ENCODE measurements at places on chromosomes 12 and 14.

GRCh38 chr12:47835831-47836155 is 16.1 kb upstream of the HDAC7 start:
- no peak for DNase-seq

- DNase-seq, result no peak
These were observed 16.3 kb upstream of the MYO1H start for GRCh38 chr12:109331301-109331952.

GRCh38 chr12:107027636-107028053 is 40.7 kb upstream of the MTERF2 start:
- DNase-seq, result peak; percentile 25

DNA sequence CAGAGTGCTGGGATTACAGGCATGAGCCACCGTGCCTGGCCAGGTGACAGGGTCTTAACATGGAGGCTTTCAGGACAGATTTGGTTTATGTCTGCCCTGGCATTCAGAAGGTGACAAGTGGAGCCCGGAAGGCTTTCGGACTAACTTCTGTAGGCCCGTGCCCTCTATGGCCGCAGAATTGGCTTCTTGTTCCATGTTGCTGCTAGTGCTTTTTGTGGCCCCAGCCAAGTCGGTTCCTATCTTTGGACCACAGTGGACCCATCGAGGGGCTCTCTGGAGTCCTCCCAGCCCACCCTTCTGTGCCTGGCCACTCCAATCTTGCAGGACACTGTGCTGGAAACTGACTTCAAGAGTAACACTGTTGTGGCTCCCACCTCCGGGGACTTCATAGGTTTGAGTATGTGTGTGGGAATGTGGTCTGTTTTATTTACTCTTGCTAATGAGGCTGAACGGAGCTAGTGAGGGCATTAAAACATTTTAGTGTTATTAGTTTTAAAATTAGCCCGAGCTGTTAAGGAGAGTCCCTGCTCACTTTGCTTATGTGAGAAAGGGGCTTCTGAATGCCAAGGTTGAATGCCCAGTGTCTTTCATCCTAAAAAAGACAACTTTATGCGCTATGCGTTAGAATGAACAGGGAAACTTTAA is 245.9 kb downstream of the CACNA1C start:
- no peak for DNase-seq

GRCh38 chr12:121278169-121279070 is 18.1 kb downstream of the CAMKK2 start:
- DNase-seq, result no peak

GRCh38 chr12:51814311-51815088 is 34.0 kb downstream of the FIGNL2 start:
- peak; percentile 51 for DNase-seq

- DNase-seq, result no peak
These were observed 75.0 kb upstream of the SLC24A4 start for GRCh38 chr14:92247947-92248346.

DNA sequence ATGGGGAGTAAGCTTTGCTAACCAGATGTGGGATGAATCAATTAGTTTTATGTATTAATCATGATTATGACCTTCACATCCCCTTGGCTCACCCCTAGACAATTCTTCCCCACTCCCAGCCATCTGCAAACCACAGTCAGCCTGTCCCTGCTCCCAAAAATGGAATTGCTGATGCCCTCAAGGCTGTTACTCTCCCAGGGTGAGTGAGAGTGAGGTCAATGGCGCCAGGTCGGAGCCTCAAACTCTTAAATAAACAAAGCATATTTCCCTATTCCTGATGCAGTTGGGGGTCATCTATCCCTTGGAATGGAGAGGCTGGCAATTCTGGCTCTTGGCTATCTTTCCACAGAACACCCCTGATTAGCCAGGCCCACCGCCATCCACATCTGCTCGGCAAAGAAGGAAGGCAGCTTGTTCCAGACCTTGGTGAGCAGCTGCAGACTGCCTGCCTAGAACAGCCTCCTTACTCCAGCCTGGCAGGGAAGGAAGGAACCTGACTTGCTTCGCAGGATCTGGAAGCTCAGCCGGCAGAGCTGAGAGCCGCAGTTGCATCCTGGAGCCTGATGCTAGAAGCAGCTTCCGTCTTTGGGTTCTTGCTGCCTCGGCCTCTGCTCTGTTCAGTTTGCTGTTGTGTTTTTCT is 57.0 kb downstream of the SMUG1 start:
- no peak for DNase-seq

- DNase-seq, result peak; percentile 81
These were observed 74.3 kb downstream of the IGF1 start for GRCh38 chr12:102406033-102406584.

- DNase-seq, result no peak
These were observed 176.7 kb upstream of the BCL2L14 start for GRCh38 chr12:11893998-11894397.

- DNase-seq, result no peak
These were observed 304.4 kb downstream of the TMEM132D start for GRCh38 chr12:129599406-129599805.

GRCh38 chr12:5621329-5621728 is 189.4 kb downstream of the NTF3 start:
- no peak for DNase-seq

GRCh38 chr12:32970465-32971110 is 74.0 kb upstream of the PKP2 start:
- no peak for DNase-seq

DNA sequence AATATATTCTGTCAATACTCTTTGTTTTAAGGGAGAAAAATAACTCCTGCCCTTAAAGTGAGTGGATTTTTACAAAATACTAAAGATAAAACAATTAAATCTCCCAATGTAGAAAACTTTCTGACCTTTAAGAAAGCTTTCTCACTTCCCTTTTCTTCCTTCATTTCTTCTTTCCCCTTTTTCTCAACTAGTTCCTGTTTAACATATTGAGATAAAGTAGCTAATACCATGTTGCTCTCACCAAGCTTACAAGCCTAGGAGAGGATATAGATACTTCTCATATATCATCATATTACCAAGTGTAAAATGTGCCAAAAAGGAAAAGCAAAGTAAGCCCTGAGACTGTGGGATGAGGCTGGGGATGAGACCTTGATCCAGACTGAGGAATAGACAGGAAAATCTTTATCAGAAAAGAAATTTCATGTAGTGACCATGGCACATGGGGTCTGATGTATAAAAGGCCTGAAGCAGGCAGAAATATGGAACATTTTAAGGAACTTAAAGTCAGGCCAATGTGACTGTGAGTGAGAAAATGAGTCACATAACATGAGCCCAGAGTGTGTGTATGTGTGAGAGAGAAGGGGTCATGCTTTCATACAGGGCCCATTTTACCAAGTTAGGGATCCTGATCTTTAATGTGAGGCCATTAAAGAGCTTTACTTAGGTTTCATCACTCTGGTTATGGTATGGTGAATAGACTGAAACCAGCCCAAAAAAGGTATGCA is 1.6 kb upstream of the RPL10L start:
- no peak for DNase-seq

DNA sequence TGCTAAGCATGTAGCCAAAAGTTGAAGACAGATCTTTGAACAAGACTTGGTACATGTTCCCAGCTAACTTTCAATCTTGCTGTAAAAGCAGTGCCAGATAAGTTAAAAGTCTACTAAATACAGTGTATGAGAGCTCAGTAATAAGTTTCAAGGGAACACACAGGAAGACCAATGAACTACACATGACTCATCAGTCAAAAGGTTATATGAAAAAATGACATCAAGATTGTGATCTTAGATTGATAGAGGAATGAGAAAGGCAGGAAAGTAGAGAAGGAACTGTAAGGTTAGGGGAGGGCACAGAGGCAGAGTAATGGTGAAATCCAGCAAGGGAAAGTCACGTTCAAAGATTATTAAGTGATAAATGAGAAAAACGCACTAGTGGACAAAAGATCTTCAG is 249.9 kb upstream of the FLRT2 start:
- no peak for DNase-seq

DNA sequence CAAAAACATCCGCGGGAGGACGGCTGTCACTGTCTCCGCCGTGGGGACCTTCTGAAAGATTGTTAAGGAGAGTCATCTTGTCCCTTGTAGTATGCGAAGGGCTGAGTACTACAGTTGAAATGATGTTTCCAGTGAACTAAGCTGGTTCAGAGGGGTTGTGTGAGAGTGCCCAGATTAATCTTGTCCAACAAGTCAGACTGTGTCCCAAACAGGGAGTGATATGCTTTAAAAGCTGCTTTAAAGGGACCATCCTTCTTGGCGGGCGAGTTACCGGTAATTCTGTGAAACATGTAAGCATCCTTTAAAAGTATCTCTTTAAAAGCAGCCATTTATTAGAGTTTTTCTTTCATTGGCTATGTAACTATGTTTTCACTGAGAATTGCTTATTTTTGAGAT is 1.1 kb downstream of the WDR20 start:
- DNase-seq, result no peak

DNA sequence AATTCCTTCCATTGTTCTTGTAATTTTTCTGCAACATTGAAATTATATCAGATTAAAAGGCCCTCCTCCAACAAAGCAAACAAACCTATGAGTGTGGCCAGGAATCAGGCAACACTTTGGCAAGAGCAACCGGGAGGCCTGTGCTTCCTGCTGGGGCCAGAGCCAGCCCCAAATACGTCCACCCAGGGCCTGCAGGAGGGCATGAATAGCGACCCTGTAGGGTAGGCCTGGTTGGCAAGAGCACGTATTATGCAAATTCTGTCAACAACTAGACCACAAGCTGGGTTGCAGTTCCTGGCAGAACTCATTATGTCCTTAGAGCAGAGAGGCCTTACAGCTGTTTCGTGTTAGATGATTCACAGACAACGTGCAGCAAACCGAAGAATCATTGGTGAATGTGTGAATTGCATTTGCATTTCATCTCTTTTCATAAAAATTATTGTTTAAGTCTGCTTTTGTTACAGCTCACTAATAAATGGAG is 26.9 kb upstream of the LGALS3 start:
- DNase-seq, result peak; percentile 97

- DNase-seq, result no peak
These were observed 26.7 kb upstream of the G2E3 start for GRCh38 chr14:30532264-30532663.

GRCh38 chr12:69866698-69867097 is 41.7 kb downstream of the MYRFL start:
- DNase-seq, result no peak

DNA sequence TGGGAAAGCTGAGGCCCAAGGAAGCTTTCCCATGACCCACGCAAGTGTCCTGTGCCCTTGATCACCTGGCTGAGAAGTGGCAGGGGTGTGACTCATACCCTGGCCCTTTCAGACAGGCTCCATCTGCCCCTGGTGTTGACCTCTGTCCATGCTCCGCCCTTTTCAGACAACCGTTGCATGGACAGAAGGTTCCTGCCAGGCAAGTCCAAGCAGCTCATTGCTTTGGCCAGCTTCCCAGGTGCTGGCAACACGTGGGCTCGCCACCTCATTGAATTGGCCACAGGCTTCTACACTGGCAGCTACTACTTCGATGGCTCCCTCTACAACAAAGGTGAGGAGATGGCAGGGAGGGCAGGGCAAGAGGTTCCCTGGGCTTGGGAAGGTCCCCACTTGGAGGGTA is 103.5 kb downstream of the WSCD2 start:
- DNase-seq, result no peak

- no peak for DNase-seq
These were observed 57.9 kb downstream of the GNS start for GRCh38 chr12:64701283-64701682.

- no peak for DNase-seq
These were observed 11.5 kb downstream of the ADAMTS20 start for GRCh38 chr12:43540470-43540869.

DNA sequence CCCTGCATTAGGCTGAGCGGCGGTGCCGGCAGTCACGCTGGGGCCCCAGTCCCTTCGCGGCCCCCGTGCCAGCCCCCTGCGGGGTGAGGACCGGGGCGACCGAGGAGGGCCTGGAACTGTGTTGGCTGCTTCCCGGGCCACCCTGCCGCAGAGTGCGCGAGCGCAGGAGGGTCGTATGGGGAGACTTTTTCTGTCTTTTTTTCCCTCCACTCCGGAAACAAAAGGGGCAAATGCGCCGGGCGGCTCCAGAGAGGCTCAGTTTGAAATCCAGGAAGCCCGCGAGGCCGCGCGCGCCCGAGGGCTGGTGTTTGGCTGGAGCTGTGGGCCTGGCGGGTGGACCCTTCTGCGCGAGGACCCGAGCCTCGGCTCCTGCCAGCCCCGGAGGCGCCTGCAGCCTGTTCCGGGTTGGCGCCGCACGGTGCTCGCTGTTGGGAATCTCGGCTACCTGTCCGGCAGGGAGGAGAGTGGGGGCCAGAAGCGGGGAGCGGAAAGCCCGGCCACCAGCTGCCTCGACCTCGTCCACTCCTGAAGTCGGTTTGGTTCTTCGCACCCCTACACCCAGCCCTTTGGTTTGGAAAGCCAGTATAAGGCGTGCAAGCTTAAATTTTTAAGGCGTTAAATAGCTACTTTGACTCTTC is 638 bp downstream of the PLEKHG3 start:
- DNase-seq, result peak; percentile 40

DNA sequence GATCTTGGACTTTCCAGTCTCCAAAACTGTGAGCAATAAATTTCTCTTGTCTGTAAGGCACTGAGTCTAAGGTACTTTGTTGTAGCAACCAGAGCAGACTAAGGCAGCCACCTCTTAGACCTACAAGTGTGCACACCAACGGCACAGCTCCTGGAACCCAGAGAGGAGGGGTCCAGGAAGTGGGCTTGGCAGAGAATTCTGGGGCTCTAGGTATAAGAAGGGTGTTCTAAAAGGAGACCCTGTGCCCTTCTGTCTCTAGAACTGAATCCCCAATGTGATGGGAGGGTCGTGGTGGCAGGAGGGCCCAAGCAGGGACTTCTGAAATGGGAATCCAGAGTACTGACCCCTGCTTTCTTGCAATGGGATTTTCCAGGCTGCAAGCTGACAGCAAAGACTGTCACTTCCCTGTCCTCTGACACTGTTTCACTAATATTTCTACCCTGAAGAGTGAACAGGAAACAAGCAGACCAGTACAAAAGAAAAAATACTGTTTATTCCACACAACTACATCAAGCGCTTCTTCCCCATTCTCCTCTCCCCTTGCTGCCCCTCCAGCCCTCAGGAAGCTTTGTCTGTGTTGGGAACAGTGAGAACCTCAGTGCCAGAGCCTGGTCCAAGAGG is 13.6 kb upstream of the TFCP2 start:
- no peak for DNase-seq

DNA sequence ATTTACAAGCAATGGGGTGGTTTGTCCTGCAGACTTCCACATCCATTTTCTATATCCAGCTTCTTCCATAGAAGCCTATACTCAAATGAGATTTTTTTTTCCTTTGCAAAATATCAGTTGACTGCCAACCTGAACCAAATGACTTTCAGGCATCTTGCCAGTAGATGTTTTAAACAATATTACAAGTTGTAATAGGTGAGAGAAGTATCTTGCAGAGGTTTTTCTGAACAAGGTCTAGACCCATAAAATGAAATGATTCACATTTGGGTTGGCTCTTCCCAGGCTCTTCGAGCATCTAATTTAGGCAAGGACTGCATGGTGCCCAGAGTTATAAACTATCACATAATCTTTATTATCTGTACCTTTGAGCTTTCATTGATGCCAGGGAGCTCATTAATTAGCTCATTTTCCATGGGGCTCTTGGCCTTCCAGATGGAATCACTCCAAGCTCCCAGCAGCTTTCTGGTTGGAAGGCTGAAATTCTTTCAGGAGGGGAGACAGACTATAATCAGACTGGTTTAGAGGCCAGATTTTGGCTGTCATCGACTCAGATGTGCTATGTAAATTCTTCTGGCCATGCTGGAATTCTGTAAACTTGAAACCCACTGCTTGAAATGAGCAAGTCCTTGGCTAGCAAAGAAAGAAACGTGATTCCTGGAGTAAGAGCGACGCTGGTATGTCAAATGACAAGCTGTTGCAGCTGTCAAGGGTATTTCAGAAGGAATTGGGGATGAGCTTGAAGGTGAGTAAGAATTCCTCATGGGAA is 32.2 kb upstream of the DICER1 start:
- no peak for DNase-seq

All from A673 (cell line).